ENCODE measurements at places on chromosomes 3 and 15.

GRCh38 chr3:94520364-94520763, 457.5 kb downstream of the NSUN3 start:
- DNase-seq, result no peak

DNA sequence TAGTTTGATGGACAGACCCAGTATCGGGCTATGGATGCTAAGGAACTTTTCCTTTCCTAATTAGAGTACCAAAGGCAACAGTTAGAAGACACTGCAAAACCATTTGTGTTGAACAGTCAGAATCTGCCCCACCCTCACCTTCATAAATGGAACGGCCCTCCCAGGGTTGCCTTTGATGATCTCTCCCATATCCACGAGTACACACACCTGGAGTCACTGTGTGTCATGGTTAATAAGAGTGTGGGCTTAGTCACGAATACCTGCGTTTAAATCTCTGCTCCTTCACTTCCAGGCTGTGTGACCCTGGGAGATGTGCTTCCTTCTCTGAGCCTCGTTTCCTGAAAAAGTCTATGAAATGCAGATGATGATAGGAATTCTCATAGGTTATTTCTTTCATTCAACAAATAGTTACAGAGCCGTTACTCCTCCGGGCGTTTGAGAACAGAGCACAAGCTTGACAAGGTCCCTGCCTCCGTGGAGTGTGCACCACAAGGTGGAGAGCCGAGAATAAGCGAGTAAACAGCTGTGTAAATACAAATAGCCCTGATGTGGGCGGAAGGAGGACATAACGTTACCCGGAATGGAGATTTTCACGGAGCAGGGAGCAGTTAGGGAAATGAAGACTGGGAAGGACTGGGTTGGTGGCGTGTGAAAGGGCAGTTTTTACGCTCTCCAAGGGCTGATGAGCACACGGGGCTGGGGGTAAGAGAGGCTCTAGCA, 6.7 kb downstream of the SLC51A start:
- DNase-seq, result no peak

DNA sequence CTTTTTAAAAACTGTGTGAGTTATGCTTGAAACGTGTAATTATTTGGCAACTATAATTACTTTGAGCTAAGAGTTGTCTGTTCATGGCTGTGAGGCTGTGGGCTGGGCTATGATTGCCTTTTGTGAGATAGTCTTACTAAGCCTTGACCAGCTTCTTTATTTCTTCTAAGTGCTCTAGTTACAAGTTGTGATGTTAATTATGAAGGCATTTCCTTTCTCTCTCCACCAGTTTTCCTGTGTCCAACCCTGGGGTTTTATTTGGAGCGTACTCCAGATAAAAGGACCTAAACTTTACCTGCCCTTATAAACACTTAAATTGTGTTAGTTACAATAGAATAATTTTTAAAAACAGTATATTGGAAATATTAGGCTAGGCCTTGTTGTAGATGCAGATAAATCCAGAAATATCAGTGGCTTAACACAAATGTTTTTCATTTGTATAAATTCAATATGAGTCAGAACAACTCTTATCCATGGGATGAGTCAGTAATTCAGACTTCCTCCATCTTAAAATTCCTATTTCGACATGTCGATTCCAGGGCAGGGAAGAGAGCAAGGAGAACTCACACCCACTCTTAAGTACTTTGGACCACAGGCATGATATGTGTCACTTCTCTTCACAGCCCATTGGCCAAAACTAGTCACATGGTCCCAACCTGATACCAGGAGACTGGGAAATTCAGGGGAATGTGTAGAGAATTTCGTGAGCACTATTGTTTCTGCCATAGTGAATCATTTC, 17.0 kb downstream of the TMEM62 start:
- no peak for DNase-seq

- no peak for DNase-seq
Measured at GRCh38 chr3:160869825-160870224, 113.8 kb downstream of the PPM1L start.

DNA sequence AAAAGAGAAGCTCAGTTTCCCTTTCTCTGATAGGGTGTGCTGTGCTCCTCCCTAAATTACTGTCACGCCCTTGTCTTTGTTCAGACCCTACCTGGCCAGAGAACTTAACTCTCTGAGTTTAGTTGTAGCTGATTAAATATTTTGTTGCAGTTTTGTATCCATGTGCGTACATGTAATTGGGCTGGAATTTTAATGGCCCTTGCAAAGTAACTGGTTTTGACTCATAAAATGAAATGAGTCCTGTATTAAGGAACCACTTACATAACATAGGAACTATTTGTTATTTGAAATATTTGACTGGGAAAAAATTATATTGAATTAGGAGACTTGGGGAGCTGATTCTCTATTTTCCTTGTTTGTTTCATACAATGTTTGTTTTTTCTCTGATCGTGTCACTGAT, 80.2 kb downstream of the LRRK1 start:
- DNase-seq, result no peak

Measured in activated T-cell treated with anti-CD3 and anti-CD28 coated beads for 1 hour (primary cell).